ENCODE measurements at places on chromosomes 7 and 10.

DNA sequence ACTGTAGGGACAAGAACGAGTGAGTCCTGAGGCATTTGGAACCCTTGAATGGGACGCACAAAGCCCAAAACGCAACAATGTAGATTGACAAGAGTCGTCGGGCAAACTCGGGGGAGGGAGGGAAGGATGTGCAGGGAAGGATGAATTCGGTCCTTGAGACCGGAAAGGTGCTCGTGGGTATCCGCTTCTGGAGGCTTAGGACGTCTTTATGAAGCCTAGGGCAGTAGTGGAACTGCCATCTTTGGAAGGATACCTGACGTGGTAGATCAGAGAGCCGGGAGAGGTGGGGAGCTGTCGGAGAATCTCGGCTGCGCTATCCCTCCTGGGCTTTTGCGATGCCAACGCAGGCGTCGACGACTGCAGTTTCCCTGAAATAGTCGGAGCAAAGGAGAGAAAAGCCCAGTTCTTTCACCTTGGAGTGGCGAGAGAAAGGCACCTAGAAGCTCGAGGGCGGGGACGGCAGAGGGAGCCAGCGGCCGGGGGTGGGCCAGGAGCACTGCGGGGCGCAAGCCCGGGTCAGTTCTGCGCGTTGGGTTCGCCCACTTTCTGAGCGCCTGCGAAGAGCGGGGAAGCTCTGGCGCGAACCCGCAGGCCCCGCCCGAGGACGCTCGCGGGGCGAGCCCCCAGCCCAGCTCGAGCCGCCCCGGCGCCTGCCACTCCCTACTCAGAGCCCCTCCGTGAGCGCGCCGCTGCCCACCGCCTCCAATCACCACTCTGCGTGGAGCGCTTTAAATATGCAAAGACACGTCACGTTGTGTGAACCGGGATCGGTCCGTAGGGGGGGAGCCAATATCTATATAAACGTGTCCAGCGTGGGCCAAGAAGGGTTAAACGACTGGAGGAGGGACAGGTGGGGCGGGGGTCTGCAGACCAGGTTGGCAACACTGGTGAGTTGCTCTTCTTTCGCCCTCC, at the start of gene CYP26C1:
Gene CYP26C1 (plus strand): TSS at position 824 of the 912 bp plus-strand sequence. CDS start 466 bp downstream, outside the sequence.
- no peak for DNase-seq

DNA sequence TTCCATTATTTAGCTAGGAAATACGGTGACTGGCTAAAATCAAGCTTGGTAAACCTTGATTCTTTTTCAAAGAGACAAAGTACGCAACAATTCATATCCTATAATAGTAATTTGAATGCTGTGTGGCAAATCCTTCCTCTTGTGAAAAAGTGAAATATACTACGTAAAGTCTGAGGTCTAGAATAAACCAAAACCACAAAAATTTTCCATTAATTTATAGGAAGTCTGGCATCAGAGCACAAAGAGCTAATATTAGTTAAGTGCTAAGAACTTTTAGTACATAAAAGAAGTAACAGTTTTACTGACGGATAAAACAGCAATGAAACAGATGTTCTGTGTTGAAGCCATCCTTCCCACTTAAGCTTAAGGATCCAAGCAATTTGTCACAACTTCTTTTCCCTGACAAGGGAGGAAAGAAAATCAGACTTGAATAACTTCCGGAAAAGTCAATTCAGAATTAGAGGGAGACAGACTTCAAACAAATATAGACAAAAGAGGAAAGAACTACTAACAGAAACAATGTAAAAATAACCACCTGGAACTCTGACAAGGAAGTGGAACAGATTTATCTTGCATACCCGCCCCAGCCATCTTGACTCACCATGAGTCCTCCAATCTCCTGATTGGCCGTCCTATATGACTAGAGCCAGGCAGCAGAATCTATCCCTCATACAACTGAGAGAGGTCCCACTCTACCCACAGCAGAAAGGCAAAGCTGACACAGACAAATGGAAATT, 34.6 kb downstream of the RHEB start:
- no peak for DNase-seq

DNA sequence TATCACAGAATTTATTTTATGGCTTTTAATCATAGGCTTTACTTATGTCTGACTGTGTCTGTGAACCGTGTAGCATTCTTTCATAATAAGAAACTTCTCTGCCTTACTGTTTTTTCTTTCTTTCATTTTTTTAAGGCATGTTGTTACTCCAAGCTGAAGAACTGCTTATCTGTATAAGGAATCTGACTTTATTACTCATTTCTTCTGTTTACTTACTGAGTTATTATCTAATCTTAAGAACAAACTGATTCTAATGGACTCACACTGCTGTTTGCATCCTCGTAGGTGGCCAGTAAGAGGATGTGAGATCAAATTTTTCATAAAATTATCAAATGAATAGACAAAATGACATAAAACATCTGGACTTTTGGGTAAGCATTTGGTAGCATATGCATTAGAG, 54.7 kb upstream of the DNAJC1 start:
- DNase-seq, result no peak

- DNase-seq, result no peak
These were observed 160.1 kb downstream of the GALNT11 start for GRCh38 chr7:152185558-152185957.

DNA sequence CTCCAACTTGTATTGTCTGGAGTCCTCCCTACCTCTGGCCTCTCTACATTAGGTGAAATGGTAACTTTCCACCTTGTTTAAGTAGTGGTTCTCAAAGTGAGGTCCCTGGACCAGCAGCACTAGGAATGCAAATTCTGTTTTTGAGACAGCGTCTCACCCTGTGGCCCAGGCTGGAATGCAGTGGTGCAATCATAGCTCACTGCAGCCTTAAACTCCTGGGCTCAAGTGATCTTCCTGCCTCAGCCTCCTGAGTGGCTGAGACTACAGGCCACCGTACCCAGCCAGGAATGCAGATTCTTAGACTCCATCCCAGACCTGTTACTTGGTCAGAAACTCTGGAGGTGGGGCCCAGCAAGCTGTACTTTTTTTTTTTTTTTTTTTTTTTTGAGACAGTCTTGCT, 6.8 kb upstream of the TBL2 start:
- no peak for DNase-seq

DNA sequence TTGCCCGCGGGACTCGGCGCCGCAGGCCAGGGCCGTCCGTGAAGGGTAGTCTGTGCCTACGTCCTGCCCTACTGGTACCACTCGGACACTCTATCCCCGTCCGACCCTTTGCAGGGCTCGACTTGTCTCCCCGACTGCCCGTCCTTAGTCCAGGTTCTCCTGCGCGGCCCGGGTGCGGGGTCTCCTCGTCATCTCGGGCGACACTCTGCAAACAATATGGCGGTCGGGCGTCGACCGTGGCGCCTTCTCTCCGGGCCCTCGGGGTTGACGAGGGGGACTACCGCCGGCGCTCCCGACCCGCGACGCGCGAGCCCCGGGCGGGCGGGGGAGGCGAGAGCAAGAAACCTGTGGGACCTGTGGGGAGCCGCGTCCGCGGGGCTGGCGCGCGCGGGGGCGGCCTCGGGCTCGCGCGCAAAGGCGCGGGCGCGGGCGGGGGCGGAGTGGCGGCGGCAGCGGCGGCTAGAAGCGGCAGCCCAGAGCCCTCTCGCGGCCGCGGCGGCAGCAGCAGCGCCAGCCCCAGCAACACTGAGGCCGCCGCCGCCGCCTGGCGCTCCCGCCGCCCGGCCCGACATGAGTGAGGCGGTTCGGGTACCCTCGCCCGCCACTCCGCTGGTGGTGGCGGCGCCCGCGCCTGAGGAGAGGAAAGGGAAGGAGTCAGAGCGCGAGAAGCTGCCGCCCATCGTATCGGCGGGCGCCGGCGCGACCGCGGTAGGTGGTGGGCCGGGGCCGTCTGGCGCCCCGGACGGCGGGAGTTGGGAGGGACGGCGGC, at the start of gene HECTD2:
Gene HECTD2 (plus strand): TSS at position 476 of the 769 bp plus-strand sequence. CDS start 95 bp downstream, at position 571.
- DNase-seq, result peak; percentile 94

- no peak for DNase-seq
These were observed 109.1 kb downstream of the LMBR1 start for GRCh38 chr7:156783864-156784263.

DNA sequence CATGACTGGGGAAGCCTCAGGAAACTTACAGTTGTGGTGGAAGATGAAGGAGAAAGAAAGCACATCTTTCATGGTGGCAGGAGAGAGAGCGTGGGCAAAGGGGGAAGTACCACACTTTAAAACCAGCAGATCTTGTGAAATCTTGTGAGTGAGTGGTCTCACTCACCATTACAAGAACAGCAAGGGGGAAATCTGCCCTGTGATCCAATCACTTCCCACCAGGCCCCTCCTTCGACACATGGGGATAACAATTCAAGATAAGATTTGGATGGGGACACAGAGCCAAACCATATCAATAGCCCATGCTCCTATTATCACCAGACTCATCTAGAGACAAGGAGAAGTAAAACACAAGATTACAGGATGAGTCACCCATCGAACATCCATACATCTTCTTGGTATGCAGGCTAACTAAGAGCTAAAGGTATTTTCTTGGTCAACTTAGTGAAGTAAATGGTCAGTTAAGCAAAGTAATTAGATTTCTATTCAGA, 55.3 kb upstream of the YAE1 start:
- no peak for DNase-seq

GRCh38 chr7:25520017-25520416, 291.7 kb upstream of the NPVF start:
- DNase-seq, result no peak

- no peak for DNase-seq
These were observed 29.3 kb upstream of the TTYH3 start for GRCh38 chr7:2602406-2603043.

DNA sequence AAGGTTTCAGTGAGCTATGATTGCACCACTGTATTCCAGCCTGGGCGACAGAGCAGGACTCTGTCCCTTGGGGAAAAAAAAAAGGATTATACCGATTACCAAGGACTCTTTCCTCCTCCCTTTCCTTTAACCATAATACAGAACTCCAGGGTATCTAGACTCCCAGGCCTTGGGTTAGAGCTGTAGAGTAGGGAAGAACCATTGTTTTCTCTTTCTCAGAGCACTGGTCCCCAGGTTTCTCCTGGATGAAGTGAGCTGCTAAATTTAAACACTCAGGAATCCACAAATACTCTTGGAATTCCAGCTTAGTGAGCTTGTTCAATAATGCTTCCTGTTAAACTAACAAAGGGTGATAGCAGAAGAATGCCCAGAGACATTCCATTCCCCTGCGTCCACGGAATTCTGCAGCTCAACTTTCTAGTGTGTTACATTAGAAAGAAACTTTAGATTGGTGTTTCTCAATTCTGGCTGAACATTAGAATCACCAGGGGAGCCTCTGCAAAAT, 14.6 kb upstream of the RPEL1 start:
- DNase-seq, result no peak

- no peak for DNase-seq
These were observed 34.4 kb downstream of the UNC5B start for GRCh38 chr10:71246591-71247413.

- no peak for DNase-seq
These were observed 44.0 kb upstream of the CRTAC1 start for GRCh38 chr10:98074315-98074911.

- DNase-seq, result no peak
These were observed 167.5 kb downstream of the NRF1 start for GRCh38 chr7:129778770-129779601.

DNA sequence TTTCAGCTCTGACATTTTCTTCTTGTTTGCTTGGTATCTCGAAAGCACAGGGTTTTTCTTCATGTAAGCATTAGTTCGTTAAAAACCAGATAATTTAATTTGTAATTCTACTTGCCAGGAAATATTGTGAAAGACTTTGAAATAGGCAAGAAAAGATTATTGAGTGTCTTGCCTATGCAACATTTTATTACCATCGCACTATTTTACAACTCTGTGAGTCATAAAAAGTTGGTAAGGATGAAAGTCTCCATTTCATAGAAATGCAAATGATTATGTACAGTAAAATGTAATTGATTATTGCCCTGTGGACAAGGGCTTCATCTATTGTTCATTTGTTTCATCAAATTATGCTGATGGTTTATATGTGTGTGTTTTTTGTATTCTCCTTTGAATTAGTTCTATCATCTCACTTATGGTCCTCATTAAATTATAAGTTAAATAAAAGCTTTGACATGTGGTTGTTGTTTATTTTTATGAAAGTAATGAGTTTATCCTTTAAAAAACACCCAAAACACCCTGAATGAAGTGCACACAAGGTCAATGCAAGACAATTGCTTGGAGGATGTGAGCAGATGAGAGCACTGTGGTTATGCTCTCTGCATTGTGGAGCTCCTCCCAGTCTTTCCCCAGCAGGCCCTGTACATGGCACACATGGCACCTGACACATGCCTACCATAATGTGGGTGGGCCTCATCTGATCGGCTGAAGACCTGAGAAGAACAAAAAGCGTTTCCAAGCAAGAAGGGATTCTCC, 230.8 kb downstream of the CXCL12 start:
- no peak for DNase-seq

GRCh38 chr7:155684543-155684942, 40.1 kb downstream of the RBM33 start:
- no peak for DNase-seq

DNA sequence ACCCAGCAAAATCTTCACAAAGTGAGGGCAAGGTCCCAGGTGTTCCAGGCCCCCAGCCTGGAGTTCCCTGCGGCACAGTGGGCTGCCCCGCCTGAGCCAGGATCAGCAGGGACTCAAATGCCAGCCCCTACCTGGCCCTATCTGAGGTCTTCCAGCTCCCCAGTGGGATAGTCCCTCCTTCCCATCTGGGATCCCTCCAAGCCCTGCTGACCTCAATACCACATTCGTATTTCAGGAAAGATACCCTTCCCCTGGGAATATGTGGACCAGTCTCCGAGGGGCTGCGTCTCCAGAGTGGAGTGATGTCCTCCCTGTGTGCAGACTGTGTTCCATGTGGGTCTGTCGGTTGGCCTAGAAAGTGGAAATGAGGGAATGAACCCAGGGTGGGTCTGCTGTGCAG, 40.9 kb downstream of the ELFN1 start:
- no peak for DNase-seq

GRCh38 chr10:78913219-78914059, 155.3 kb upstream of the ZMIZ1 start:
- no peak for DNase-seq

- peak; percentile 81 for DNase-seq
These were observed 8.0 kb downstream of the PSD start for GRCh38 chr10:102410429-102411073.

- no peak for DNase-seq
These were observed 6.2 kb upstream of the TMEM120A start for GRCh38 chr7:76000566-76000965.

- peak; percentile 75 for DNase-seq
These were observed 494 bp downstream of the PALS2 start for GRCh38 chr7:24573554-24574338.

GRCh38 chr7:89760690-89761089, 393.6 kb upstream of the STEAP1 start:
- DNase-seq, result no peak

DNA sequence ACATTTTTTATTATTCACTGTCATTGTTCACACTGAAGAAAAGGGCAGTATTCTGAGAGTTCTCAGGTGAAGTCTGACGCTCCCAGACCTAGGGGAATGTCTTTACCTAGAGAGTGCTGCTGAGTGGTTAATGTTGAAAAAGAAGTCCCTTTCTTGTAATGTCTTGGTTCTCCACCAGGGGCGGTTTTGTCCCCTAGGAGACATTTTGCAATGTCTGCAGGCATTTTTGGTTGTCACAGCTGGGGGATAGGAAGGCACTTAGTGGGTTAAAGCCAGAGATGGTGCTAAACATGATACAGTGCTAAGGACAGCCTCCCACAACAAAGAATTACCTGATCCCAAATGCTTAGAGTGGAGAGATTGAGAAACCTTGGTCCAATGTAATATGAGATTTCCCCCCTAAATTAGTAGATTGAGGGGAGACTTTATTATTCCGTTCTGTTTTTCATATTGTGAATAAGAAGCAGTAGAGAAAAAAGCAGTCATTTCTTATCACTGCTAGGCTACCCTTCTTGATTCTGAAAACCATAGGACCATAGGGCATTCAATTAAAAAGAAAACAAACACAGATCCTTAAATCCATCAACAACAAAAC, 13.1 kb downstream of the UMAD1 start:
- DNase-seq, result no peak

- no peak for DNase-seq
These were observed 172.4 kb downstream of the ARHGAP12 start for GRCh38 chr10:31756101-31756728.
